Small intestine (tissue), 16 donors: ENCODE measurements at places on chromosomes 16 and 17.

DNA sequence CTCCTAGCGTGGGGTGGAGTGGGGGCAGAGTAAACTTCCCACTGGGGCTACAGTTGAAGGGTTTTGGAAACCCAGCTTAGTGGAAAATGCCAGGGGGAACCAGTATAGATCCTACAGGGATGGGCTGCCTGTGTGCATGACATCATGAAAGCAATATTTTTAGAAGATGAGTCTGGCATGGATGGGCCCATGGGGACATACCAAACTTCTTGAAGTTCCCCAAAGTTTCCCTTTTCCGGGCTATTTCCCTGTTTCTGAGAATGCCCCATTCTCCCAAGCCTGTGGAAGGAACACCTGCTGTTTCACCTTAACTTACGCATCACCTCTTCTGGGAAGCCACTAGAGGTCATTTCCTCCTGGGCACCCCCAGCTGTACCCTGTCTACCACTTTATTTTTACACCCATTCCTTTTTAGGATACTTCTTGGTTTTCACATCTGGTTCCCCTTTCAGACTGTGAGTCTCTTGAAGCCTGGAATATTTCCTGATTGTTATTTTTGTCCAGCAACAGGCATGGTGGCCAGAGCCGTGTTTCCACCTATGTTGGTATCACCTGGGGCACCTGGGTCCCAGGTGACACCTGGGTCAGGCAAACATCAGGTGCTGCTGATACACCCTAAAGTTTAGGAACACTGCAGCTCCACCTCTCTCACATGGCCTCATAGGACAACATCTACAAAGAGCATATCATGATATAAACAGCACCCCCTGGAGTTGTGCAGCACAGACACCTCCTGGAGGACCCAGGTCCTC is 9.8 kb downstream of the SOCS3 start:
- H3K27ac ChIP-seq, result no peak overlapping the region
- no peak for DNase-seq
- no peaks in the 10 kb centered on the region for H3K36me3 ChIP-seq
- no peak overlapping the region for H3K4me3 ChIP-seq
- H3K4me1 ChIP-seq, result peaks cover 28% of the 10 kb centered on the region

GRCh38 chr16:83826146-83826913 is 18.6 kb downstream of the HSBP1 start:
- peak overlapping the region; percentile 19 for H3K27ac ChIP-seq
- no peaks in the 10 kb centered on the region for H3K27me3 ChIP-seq
- no peak overlapping the region for H3K4me3 ChIP-seq
- DNase-seq, result peak; percentile 87

DNA sequence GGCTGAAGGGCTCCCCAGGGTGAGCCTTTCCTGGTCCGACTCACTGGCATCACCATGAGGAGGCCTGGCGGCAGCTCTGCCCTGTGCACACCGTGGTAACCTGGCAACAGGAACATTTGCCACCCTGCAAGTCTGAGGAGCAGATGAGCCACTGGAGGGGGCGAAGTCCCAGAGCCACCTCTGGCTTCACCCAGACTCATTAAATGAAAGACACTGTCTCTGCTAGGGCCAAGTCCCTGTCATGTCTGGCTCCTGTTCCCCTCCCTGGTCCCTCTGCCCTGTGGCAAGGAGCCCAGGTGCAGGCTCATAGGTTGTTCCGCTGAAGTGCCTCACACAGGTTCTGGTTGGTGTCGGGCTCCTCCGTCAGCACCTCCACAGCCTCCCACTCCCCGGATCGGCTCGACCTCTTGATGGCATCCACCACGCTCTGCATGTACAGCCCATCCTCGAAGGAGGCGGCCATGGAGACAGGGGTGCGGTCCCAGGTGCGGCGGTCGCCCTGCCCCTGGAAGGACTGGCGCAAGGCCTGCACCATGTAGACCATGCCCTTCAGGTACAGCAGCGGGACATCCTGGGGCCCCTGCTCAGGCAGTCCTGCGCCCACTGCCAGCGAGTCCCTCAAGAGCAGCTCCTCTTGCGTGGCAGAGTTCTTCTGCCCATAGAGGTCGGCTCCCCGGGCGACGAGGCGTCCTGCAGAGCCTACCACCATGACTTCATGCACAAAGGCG is 8.4 kb downstream of the C16orf86 start:
- peak; percentile 74 for DNase-seq
- H3K4me3 ChIP-seq, result no peak overlapping the region
- H3K27ac ChIP-seq, result no peak overlapping the region

DNA sequence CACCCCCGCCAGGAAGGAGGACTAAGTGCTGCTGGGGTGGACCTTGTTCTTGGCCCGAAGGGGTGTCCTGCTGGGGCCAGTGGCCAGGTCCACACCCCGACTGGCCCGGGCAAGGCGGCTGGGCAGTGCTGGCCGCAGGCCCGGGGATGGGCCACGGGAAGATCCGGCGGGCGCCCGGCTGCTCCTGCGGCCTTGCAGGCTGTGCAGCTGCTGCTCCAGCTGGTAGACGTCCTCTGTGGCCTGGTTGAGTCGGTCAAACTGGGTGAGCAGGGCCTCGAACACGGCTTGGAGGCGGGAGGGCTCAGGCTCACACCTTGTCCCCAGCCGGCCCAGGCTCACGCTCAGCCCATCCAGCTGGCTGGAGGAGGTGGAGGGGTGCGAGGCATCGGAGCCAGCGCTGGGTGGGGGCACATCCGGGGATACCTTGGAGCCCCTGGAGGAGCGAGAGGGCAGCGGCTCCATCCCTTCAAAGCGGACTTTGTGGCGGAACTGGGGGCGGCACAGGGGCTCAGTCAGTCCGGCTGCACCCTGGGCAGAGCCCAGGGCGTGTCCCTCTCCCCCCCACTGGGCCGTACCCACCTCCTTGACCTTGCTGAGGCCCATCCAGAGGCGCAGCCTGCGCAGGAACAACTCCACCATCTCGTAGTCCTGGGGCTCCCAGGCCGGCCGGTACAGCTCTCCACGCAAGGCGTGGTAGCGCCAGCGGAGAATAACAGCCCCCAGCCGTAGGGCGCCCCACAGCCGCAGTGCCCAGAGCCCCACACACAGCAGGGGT is 42.1 kb downstream of the TSC2 start:
- peaks cover 93% of the 10 kb centered on the region for H3K36me3 ChIP-seq
- H3K27me3 ChIP-seq, result no peaks in the 10 kb centered on the region

- no peaks in the 10 kb centered on the region for H3K27me3 ChIP-seq
- peaks cover 47% of the 10 kb centered on the region for H3K36me3 ChIP-seq
- peaks cover 48% of the 10 kb centered on the region for H3K4me1 ChIP-seq
- peak overlapping the region; percentile 29 for H3K27ac ChIP-seq
- H3K4me3 ChIP-seq, result no peak overlapping the region
Observed at GRCh38 chr17:17119533-17119932, 77.3 kb downstream of the MPRIP start.
